ENCODE measurements at places on chromosomes 2 and 18.

GRCh38 chr2:46094689-46095088 is 202.5 kb upstream of the EPAS1 start:
- DNase-seq: no peak

DNA sequence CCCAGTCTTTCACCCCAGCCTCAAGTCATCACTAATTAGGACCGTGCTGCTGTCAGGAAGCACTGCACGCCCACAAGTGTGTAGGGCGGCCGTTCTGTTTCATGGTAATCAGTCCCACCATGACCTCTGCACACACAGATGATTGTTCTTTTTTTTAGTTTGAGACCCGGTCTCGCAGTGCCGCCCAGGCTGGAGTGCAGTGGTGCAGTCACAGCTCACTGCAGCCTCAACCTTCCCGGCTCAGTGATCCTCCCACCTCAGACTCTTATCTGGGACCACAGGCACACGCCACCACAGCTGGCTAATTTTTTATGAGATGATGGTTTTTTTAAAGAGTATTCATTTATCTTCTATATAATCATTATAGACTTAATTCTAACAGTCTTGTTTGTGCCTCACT is 1.8 kb upstream of the IAH1 start:
- DNase-seq: no peak

- DNase-seq: no peak
Observed at GRCh38 chr18:77146249-77147080, 13.9 kb upstream of the MBP start.

GRCh38 chr2:178844701-178845100 is 37.5 kb upstream of the TTN start:
- no peak for DNase-seq

GRCh38 chr2:107020392-107020791 is 134.4 kb upstream of the ST6GAL2 start:
- DNase-seq: no peak

GRCh38 chr2:158034198-158034866 is 67.3 kb upstream of the UPP2 start:
- DNase-seq: peak; percentile 23

Measured in fibroblast of skin of left quadriceps (primary cell).